ENCODE measurements at places on chromosomes 11 and 22.

GRCh38 chr22:46001046-46001425 is 24.1 kb upstream of the WNT7B start:
- DNase-seq: no peak

DNA sequence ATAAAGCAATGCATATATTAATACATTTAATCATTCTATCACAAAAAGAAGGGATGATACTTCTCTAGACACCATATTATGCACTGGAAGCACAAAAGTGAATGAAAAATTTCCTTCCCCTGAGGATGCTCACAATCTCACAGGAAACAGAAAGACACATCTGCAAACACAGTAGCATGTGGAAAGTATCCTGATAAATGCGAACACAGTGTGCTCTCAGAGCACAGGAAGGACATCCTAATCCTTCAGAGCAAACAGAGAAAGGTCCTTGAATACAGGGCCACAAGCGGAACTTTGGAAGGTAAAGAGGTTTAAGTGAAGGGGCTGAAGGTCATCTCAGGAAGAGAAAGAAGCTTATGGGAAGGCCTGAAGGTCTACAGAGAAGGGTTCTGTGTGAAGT is 524.6 kb upstream of the LRRC4C start:
- no peak for DNase-seq

GRCh38 chr11:47236482-47236881 is 12.1 kb downstream of the ACP2 start:
- no peak for DNase-seq

DNA sequence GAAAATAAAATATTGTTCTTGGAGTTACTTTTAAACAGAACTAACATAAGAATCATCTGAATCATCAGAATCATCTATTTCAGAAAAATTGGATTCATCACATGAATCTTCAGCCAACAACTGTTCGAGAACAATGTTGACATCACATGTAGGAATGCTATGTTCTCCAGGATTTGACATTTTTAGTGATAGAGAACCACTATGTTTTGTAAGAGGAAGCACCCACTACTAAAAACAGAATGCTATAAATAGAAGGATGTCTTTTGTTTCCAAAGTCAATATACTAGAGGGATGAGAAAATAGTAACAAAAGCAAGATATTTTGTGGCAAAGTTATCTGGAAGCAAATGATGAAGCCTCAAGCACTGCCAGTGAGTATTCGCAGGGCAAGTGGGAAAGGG is 263.4 kb upstream of the DDI1 start:
- no peak for DNase-seq

DNA sequence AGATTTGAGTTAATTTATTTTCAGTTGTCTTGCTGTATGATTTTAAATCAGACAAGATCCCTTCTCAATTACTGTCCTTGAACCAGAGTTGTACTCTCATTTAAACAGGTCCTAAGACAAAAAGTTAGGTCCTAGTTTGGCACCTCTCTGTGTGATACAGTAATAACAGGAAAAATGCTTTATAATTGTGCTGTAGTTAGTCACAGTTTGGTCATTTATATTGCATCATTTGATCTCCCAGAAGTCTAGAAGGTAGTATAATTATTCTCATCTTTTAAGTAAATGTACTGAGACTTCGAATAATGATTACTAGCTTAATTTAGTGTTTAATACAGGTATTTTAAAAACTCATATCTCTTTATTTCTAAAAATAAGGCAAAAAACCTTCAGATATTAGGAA is 18.1 kb upstream of the LUZP2 start:
- no peak for DNase-seq

- no peak for DNase-seq
Observed at GRCh38 chr11:134837166-134837886, 425.3 kb upstream of the B3GAT1 start.

GRCh38 chr11:7849018-7849417 is 52.3 kb upstream of the OR5P2 start:
- no peak for DNase-seq

GRCh38 chr22:45671783-45672563 is at the start of gene ATXN10:
Gene ATXN10 (plus strand): TSS chr22:45671834. CDS start chr22:45672064, 230 bp downstream.
- peak; percentile 73 for DNase-seq

DNA sequence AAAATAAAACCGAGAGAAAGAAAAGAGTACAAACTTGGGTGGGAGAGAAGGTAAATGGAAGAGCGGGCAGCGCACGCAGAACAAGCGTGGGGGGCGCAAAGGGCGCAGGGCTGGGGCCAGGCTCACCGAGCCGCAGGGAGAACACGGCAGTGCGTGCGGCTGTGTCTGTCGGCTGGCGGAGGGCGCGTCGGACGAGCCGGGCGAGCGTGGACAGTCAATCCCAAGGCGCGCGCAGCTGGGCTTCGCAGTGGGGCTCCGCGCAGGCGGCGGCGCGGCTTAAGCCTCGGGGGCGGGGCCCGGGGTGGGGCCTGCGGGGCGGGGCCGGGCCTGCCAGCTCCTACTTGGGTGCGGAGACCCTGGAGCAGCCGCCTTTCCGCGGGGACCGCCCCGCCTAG is at the start of gene UCP2:
Gene UCP2 (minus strand): TSS at position 249 of the 395 bp plus-strand sequence. CDS start 4,465 bp downstream, outside the sequence.
- peak; percentile 77 for DNase-seq

- DNase-seq: no peak
Observed at GRCh38 chr11:27025312-27025955, 15.2 kb upstream of the BBOX1 start.

DNA sequence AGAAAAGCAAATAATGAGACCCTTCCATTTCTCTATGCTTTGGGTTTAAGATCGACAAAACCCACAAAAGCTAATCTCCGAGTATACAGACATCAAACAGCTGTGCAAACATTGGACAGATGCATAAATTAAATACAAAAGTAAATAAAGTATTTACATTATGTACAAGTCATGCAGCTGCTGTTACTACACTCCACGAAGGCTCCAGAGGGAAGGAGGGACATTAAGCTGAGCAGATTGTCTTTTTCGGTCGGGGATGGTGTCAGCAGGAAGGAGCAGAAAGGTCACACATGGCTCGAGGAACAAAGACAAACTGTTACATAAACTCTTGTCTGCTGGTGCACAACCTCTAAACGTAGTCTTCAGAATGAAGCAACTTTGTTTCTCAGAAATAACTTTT is 88.8 kb upstream of the BARX2 start:
- DNase-seq: no peak

DNA sequence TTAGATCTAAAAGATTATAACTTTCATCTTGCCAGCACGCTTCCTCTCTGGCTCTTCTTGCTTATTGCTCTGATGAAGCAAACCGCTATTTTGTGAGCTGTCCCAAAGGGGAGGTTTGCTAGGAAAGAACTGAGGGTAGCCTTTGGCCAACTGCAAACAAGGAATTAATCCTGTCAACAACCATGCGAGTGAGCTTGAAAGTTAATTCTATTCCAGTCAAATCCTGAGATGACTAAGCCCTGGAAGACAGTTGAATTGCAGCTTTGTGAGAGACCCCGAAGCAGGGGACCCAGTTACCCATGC is 10.3 kb upstream of the RNF141 start:
- DNase-seq: no peak

DNA sequence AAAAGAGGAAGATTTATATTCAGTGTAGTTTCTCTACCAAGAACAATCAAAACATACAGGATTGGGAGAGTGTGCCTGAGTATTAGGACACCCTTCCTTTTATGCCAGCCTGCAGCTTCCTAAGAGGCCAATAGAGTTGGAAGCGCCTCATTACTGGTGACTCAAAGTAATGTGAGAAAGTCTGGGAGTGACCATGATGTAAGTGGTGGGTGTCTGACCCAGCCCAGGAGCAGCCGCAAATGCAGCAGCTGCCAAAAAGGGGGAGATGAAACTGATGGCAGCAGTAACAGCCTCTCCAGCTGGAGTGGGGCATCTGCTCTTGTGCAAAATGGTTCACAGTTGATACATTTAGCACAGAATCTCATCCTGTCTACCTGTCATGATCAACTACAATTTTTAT is 62.0 kb downstream of the ZNF280B start:
- no peak for DNase-seq

- no peak for DNase-seq
Observed at GRCh38 chr22:27399161-27399560, 402.4 kb downstream of the MN1 start.

GRCh38 chr11:57901756-57902155 is 121.9 kb upstream of the OR9Q1 start:
- DNase-seq: no peak

DNA sequence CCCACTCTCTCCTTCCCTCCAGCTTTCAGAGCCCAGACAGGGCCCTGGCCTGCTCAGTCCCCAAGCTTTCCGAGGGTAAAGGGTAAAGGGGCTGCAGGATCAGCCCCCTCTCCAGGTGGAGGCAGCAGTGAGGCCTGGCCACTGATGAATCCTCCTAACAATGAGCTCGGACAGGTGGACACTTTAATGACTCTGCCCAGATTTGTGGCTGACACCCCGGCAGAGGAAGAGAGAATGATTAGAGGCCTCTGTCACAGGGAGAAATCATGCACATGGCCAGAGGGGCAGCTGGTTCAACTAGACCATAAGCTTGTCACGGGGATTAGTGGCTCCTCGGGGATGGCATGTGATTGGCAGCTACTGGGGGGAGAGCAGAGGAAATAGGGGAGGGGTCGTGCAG is 587.5 kb upstream of the B3GAT1 start:
- no peak for DNase-seq

DNA sequence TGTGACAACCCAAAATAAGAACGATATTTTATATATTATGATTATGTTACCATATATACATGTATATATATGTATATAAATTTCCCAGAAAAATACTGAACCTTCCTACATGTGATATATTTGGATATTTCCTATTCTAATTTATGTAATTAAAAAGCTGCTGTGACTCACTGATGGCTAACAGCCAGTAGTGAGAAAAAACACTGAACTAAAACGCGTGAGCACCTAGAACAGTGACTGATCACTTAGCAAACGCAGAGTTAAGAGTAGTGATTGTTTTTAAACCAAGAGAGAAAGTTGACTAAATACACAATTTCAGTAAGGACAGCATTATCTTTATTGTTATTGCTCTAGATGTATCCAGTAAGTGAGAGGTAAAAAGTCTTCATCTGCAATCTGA is 213.8 kb downstream of the TMEM135 start:
- DNase-seq: no peak

DNA sequence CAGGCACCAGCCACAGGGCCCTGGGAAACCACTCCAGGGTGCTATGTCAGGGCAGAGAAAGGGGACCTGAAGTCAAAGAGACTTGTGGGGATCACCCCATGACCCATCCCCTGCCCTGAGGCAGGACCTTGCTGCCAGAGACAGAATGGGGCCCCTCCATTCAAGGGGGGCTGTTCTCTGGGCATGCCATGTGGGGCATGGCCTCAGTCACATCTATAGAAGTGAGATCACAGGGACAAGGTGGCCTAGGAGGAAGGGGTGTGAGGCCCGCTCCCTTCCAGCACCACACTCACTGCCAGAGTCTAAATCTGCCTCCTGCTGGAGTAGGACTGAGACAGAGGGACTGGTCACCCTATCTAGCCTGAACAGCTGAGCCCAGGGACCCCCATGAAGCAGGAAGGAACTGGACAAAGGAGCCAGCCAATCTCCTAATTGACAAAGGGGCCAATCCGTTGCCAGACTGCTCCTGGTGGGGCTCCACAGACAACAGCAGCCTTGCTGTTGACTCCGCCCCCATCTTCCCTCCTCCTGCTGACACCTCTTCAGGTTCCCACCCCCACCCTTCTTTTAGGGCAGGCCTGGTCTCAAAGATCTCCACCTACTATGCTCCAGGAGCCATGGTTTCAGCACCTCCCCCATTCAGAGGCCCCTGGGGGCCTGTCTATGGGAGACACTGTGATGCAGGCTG is 26.0 kb downstream of the NEAT1 start:
- no peak for DNase-seq

DNA sequence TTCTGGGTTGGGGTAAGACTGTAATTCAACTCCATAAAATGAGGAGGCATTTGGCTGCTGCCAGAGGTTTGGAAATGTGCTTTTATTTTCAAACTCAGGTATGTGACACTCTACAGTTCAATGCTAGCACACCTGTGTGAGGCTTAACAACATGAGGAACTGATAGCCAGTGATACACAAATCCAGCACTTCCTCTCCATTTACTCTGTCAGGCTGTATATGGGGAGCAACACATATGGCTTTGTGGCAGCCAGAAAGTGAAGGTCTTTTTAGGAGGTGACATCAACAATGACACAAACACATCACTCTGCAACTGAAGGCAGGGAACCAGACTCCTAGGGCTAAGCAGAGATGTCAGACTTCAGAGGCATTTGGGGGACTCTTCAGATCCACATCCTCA is 4.6 kb upstream of the LYVE1 start:
- DNase-seq: no peak

DNA sequence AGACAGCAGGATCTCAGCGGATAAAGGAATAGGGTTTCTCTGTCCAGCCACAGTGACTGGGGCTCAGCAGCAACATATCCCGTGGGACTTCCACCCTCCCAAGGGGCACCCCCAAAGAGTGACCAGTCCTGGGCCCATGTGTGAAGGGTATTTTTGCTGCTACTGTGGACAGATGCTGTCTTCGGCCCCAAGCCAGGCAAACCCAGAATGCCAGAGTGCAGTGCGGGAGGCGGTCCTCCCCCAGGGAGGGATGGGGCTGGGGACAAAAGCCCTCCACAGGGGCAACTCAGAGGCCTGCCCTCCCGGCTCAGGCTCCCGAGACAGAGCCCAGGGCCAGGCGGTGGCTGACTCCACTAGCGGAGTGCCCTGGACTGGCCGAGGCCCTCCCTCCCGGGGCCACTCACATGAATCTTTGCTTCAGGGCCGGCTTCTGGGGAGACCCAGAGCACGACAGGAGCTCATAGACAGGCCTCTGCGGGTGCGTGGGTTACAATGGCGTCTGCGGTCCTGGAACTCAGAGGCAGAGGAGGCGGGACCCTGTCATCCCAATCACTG is 34.7 kb upstream of the WNT7B start:
- DNase-seq: no peak

DNA sequence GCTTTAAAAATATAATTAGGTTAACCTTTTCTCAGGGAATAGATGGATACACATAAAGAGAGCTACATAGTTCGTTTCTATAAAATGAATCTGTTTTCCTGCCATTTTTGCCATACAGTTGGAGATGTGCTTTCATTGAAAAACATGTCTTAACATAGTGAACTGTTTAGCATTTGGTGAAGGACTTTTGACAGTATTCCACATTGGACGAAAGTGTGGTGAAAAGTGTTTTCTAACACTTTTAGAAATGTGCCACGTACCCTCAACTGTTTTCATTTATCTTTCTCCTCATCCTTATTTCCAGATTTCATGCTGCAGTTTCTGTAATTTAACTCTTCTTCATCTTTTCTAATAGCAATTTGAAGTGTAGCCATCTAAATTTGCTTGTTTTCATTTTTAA is 249.1 kb upstream of the MTNR1B start:
- DNase-seq: no peak

GRCh38 chr11:3841426-3842350 is 929 bp upstream of the RHOG start:
- peak; percentile 94 for DNase-seq
